Activated CD4-positive, alpha-beta T cell treated with anti-CD3 and anti-CD28 coated beads, Interleukin-2, amount 10 ng/mL, durations not matched to agents 24 days and 14 days (primary cell): ENCODE measurements at places on chromosomes 7 and 10. TPM values are rescaled to one million over a fixed set of nuclear protein-coding genes. Genes with fewer than 3 reads are reported as not detected.

ABCA13 gene
- total RNA-seq = not detected in 2 replicates

PIP gene
- total RNA-seq = not detected in 2 replicates

SLC18A3 gene
- total RNA-seq = not detected in 2 replicates

GRID1 gene
- total RNA-seq = not detected in 2 replicates

ZNF804B gene
- not detected in 2 replicates for total RNA-seq

DENND10 gene
- total RNA-seq = 18.6 and 23.2 TPM in 2 replicates

SAP25 gene
- 9.2 and 11.3 TPM in 2 replicates for total RNA-seq

A1CF gene
- not detected in 2 replicates for total RNA-seq

COPG2 gene
- 21.4 and 22.5 TPM in 2 replicates for total RNA-seq

ZNF488 gene
- 0.07 TPM in 1 of 2 replicates, not detected in the other for total RNA-seq

PLEKHS1 gene
- not detected in 2 replicates for total RNA-seq

CFAP69 gene
- not detected in 2 replicates for total RNA-seq

ANKRD16 gene
- total RNA-seq = 10.8 and 12.2 TPM in 2 replicates

FAM20C gene
- total RNA-seq = 0.88 and 1.0 TPM in 2 replicates

TWIST1 gene
- total RNA-seq = 7.5 and 8.1 TPM in 2 replicates

DNTT gene
- not detected in 2 replicates for total RNA-seq

CPED1 gene
- total RNA-seq = not detected in 2 replicates
